ENCODE measurements at places on chromosomes 1 and 21. TPM values are rescaled to one million over a fixed set of nuclear protein-coding genes. Genes with fewer than 3 reads are reported as not detected.

Gene OR2T11
- not detected for total RNA-seq

Gene GBP6
- total RNA-seq: 0.69 TPM

Gene PPT1
- total RNA-seq: 65.5 TPM

Gene NIPAL3
- 54.7 TPM for total RNA-seq

Gene KCNN3
- 10.1 TPM for total RNA-seq

Gene DYRK3
- total RNA-seq: 18.0 TPM

Gene SPAG17
- total RNA-seq: 8.8 TPM

Gene PTGFR
- total RNA-seq: 4.6 TPM

All from diencephalon (tissue), 1 donor.